ENCODE measurements at places on chromosomes 3 and 15.
A peak's percentile ranks its signal among the peaks of the same experiment; 100 is the strongest.

GRCh38 chr15:60589253-60589652 is 110.3 kb upstream of the ICE2 start:
- DNase-seq: no peak

GRCh38 chr3:184008161-184008560 is 9.5 kb downstream of the ABCC5 start:
- peak; percentile 35 for DNase-seq

- DNase-seq: peak; percentile 60
These were observed 29.3 kb downstream of the NGRN start for GRCh38 chr15:90294601-90295269.

GRCh38 chr3:87318617-87319021 is 42.2 kb upstream of the POU1F1 start:
- DNase-seq: peak; percentile 55

DNA sequence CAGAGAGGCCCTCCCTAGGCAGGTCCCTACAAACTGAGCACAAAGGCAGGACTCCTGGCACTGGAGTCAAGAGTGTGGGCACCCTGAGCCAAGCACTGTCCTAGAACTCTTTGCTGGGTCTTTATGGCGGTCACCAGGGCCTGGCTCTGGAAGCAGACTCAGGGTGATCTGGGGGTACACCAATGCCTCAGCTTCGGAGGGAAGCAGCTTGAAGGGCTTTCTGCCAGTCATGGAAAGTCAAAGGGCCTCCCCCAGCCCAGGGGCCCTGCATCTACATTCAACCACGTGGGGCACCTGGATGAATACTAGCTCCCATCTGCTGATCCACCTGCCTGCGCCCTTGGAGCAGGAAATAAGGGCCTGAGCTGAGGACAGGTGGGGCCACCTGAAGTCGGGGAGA is 7.4 kb downstream of the EPB42 start:
- no peak for DNase-seq

GRCh38 chr3:125960066-125960424 is 8.9 kb upstream of the ROPN1B start:
- no peak for DNase-seq

- peak; percentile 25 for DNase-seq
These were observed 2.5 kb upstream of the PLCB2 start for GRCh38 chr15:40310001-40310959.

DNA sequence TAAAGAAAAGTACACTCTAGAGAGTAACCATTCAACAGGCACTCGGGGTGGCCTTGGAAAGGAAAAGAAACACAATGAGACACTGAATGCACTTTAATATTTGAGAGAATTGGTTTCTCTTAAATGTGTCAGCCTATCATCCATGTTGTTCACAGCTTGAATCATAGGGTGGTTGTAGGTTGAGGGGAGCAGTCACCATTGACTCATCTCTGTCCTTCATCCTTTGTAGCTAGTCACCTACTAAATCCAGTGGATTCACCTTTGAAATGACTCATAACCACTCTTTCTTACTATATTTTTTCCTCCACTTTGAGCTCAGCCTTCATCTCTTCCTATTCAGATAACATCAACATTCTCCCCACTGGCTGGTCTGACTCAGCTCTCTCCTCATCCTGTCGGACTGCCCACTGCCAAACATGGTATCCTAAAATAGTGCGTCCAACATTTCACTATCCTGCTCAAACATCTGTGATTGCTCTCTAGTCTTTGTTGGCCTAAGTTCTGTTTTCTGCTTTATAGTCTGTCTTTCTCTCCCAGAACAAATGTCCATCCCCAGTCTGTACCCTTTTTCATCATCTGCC is 182.7 kb upstream of the GADL1 start:
- no peak for DNase-seq

DNA sequence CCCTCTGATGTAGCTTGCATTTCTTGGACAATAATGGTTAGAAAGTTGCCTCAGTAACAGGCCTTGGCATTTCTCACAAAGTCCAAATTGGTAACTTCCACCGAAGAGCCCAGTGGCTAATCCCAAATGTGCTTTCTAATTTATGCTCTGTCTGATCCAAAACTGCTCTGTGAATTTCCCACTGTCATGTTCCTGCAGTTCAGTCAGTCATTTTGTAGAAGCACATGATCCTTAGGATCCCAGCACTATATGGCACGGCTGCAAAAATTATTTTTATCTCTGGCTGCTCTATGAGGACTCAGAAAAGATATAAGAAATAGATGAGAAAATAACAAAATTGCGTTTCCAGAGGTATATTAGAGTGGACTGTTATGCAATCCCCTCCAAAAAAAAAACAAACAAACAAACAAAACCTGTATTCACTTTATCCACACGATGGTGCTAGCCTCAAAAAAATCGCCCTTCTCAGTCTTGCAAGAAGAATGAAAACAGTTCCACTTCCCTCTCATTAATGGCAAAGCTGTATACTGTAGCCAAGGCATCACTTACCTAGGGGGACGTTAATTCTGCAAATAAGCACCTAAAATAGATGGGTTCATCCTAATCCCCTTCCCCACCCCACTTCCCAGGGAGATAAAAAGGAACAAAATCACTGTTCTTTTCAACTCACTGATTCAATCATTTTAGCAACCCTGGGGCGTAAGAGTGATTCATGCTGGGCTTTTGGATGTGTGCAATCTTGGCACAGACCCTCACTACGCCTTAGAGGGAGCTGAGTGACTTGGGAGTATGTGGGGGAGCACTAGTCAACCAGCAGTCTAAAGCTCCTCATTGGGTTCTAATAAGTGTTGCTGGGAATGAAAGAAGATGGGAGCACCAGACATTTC is 61.3 kb downstream of the TMCO5A start:
- peak; percentile 59 for DNase-seq
